HEK293T (cell line): ENCODE measurements at places on chromosomes 12 and 14.

DNA sequence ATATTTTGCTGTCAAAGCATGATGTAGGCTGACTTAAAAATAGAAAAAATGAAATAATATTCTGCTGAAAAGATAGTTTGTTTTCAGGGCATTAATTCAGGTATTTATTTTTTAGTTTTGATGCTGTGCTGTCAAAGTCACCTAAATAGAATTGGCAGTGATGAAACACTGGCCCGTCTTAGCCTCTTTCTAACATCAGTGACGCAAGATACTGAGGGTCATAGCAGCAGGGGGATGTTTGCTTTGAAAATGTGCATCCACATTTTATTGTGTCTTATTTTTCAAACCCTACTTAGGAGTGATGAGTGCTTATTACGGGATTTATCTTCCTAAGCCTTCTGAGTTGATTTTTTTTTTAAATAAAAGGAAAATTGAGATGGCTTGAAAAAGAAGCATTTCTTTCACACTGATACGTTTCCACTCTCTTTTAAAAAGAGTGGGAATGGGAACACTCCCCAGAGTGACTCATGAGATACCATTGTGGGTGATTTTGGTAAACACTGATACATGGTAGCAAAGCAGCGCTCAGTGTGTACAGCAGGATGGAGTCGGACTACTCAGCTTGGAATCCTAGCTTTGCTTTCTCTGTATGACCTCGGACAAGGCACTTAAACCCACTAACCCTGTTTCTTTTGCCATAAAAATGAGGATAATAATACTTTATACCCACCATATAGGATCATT is 290.8 kb downstream of the ERC1 start:
- no peak for DNase-seq

DNA sequence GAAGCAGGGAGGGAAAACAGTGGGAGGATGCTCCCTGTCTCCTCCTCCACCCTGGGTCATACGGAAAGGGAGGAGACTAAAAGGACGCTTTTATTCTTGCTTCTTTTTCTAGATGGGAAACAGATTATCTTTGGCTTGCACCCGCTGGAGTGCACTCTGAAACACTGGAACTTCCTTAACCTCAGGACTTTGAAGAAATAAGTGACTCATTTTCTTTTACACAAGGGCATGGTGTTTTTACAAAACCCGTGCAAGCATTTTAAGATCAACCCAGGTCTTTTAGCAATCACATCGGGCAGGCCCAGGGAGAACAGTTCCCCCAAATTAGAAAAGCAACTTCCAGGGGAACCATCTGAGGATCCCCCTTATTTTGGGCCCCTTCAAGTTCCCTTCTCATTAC is 80.9 kb upstream of the TSPAN11 start:
- DNase-seq = no peak

GRCh38 chr12:124412646-124413015 is 117.7 kb downstream of the RFLNA start:
- DNase-seq = no peak

- DNase-seq = no peak
These were observed 626.6 kb upstream of the TMEM132C start for GRCh38 chr12:127640181-127640886.

DNA sequence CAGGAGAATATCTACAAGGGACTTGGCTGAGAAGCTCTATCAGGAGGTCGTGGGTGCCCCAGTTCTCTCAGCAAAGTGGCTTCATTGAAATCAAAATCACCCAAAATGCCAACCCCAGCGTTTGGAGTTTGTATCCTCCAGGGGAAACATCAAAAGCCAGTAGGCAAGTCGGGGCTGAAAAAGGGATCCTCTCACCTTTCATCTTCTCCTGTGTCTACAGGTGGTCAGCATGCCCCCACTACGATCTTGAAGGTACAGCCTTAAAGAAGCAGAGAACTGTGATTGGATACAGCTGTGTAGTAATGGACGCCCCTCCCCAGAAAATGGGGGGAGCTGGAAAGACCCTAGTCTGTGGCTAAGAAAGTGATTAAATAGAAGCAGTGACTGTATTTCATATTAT is 22.2 kb downstream of the HRK start:
- DNase-seq = no peak

- no peak for DNase-seq
These were observed 26.5 kb downstream of the BMP4 start for GRCh38 chr14:53929871-53930715.

DNA sequence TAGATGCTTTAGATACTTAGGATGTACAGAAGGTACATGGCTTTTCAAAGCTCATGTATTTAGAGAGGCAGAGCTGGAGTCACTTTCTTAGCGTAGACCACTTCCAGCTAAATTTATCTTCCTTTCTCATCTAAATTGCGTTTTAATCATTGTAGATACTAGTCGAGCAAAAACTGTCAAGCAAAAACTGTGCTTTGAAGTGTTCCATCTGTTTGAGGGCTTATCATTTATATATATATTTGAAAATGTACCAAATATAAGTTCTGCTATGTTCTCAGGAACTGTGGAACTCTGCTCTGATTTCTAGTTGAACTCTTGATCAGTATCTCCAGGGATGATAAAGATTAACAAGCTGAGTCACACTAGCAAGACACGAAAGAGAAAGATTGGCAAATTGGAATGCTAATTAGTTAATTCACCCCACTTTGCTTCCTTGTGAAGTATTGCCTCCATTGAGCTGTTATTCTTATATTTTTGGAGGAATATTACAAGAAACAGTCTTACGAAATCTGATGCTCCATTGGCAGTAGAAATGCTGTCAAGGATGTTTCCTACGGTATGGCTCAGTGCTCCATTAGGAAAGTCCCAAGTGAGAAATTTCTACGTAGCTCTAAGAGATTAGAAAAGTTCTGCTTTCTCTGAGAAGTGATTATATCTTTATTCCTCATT is 310.7 kb downstream of the AEBP2 start:
- no peak for DNase-seq

DNA sequence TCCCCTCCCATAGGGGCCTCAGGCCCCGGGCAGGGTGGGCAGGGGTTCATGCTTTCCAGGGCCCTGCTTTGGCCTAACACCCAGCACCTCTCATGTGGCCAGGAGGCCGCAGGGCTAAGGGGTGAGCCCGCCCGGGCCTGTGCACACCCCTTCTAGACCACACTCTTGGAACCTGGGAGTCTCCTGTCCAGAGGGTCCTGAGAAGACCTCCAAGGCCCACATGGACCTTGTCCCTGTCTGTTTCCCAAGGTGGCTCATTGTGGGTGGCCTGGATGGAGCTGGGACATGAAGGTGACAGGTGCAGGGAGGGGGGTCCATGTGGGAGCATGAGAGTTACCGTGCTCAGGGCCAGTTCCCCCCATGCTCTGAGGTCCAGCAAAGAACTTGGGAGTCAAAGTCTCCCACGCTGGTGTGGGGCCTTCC is 11.6 kb downstream of the DLK1 start:
- no peak for DNase-seq

DNA sequence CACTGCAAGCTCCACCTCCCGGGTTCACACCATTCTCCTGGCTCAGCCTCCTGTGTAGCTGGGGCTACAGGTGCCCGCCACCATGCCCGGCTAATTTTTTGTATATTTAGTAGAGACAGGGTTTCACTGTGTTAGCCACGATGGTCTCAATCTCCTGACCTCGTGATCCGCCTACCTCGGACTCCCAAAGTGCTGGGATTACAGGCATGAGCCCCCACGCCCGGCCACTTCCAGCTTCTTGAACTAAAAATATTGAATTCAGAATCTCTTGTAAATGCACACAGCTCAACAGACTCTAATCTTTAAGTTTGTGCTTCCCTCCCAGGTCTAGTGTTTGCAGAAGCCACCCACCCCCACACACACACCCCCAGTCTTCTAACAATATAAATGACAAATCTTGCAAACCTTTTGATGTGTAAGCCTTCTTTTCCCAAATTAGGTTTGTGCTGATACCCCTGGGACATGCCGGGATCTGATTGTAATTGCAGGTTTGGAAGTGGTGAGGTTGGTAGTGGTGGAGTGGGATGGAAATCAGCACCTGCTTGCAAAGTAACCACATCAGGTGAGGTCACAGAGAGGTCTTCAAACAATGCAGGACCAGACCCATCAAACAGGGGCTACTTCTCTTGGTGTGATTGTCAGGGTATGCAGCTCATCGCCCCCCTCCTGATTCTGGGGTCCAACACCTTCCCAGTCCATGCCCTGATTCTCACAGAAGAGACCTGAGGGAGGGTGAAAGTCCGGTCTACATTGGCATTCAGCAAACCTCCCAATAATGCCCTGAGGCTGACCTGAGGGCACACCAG is 51.4 kb upstream of the GPR132 start:
- no peak for DNase-seq

GRCh38 chr14:83133981-83134645 is 1600.5 kb upstream of the SEL1L start:
- DNase-seq = no peak

GRCh38 chr12:108935159-108935763 is 55.4 kb downstream of the DAO start:
- DNase-seq = no peak

DNA sequence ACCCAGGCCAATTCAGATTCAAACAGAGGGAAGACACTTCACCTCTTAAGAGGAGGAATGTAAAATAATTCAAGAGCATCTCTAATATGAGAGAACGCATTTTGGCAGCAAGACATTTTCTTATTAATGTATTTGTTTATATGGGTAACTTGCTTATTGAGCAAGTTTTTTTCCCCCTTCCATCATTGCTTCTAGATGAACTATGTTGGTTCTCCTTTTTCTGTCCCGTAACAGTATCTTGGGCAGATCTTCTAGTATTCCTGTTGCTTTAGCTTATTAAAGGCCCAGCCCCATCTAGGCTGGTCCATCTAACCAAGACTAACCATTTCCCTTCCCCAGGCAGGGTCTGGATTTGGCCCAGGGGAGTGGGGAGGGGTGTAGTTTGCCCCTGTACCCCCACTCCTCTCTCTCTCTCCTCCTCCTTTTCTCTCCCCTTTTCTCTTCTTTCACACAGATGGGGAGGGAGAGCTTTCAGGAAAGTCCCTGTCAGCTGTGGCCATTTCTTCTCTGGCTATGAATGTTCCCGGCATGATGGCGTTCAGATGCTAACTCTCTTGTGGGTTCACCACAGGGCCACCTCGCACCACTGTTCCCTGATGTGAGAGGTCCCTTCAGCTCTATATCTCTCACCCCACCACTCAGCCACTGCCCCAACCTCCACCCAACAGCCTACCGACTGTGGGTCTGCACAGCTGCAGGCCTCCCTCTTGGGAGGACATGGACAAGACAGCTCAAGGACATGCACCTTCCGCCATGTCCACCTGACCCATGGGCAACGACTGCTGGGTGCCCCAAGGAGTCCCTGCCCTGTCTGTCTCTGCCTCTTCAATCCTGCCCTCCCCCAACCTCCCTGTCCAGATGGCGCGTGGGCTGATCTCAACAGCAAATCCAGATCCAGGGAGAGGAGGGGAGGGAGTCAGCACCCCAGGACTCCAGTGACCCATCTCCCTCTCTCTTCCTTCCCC is 15.8 kb upstream of the RPS6KL1 start:
- no peak for DNase-seq

DNA sequence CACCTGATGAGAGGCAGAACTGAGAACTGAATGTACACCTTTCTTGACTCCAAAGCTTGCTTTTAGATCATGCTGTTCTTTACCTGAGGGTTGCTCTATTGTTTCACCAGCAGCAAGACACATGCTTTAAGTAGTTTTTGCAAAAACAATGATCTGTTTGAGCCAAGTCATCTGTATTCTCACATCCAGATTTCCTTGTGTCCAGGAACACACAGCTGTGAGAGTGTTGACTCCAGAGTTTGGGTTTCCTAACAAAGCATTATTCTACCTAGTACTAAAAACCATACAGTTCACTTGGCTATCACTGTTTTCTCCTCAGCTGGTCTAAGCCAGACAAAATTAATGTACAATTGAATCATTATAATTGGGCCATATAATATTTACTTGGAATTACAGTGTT is 120.4 kb downstream of the STAB2 start:
- no peak for DNase-seq
